CD4-positive, alpha-beta T cell treated with Interleukin-6 for 4 hours (primary cell): ENCODE measurements at places on chromosomes 5 and 9.

GRCh38 chr9:97535771-97536170, 34.3 kb downstream of the TMOD1 start:
- no peak for DNase-seq

GRCh38 chr9:109733690-109734089, 46.3 kb upstream of the PALM2AKAP2 start:
- no peak for DNase-seq

- no peak for DNase-seq
Measured at GRCh38 chr5:58987193-58987592, 404.3 kb downstream of the RAB3C start.

GRCh38 chr9:119002491-119002890, 366.7 kb downstream of the BRINP1 start:
- DNase-seq, result no peak

DNA sequence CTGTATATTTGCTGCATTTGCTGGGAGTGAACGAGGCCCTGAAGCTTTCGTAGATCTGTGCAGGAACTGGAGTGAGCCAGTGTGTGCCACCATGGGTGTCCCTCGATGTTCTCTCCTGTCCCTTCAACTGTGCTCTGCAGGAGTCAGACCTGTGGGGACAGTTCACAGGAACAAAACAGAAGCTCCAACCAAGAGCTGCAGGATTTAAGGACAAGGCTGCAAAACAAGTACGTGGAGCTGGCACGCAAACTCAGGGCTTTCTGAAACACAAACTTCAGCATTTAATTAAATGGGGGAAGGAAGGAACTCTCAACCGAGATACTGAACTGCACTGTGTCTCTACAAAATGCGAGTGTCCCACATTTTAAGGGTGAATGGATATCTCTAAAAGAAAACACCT, 24.2 kb downstream of the BASP1 start:
- no peak for DNase-seq

DNA sequence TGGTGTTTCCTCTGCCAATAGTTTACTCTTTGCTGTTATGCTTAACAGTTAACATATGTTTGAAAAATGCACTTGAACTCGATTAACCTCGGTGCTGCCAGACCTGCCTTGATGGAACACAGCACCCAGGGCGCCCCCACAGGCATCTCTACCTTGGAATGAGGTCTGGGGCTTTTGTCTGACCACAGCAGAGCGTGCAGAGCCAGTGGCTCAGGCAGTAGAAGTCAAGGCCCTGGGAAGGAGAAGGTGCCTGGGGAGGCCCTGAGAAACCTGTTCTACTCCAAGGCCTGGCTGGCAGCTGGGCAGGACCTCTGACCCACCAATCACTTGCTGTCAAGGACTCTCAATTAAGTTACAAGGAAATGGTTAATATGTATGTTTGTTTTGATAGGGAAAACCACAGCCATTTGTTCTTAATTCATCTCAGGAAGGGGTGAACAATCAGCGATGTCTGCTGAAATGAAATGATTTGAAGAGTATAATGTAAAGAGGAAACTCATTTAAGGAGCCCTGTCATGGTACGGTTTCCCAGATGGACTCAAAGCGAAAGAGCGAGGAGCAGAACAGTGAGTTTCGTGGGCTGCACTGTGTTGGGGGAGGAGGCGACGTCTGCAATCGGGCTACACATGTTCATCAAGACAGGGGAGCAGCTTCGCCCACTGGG, 21.9 kb downstream of the MACROH2A1 start:
- no peak for DNase-seq

GRCh38 chr5:17810734-17811133, 176.5 kb downstream of the TAF11L14 start:
- DNase-seq, result no peak

DNA sequence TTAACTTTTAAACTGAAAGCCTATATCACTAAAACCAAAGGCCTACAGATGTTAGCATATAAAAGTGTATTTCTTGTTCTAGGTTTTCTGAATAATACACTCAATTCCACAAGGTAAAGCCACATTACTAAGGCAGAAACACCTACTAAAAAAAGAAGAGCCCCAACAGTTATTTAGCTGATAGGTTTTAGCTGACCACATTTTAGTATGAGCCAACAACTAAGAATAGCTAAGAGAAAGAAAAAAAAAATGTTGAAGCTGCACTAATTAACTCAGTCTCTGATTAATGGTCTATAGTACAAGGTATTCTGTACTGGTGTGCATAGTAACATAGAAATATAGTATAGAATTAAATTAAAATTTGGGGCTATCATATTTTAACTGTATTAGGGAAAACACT, 23.5 kb downstream of the ZFR start:
- DNase-seq, result no peak

DNA sequence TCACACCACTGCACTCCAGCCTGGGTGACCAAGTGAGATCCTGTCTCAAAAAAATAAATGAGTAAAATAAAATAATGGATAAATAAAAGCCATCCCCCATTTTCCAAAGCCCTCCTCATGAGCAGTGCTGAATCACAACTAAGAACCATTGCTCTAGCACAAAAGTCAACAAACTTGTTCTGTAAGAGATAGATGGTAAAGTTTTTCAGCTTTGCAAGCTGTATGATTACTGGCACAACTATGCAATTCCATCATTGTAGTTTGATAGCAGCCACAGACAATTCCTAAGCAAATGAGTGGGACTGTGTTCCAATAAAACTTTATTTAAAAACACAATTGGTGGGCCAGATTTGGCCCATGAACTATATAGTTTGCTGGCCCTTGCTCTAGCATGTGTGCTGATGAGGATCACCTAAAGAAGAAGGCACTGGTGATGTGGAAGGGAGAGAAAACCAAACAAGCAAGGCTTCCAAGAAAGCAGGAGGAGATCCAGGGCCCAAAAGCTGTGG, 64.6 kb downstream of the NEURL1B start:
- no peak for DNase-seq

- no peak for DNase-seq
Measured at GRCh38 chr5:103938146-103938695, 375.6 kb upstream of the NUDT12 start.

- DNase-seq, result no peak
Measured at GRCh38 chr9:133634081-133634691, 2.0 kb upstream of the DBH start.

GRCh38 chr5:136192526-136193321, at the start of gene SMIM32:
SMIM32 (minus strand) TSS chr5:136193162; CDS start chr5:136192524, 638 bp downstream.
- no peak for DNase-seq

- no peak for DNase-seq
Measured at GRCh38 chr5:173498286-173498685, 118.2 kb downstream of the BOD1 start.

GRCh38 chr5:128318691-128319090, 219.4 kb downstream of the FBN2 start:
- DNase-seq, result no peak

DNA sequence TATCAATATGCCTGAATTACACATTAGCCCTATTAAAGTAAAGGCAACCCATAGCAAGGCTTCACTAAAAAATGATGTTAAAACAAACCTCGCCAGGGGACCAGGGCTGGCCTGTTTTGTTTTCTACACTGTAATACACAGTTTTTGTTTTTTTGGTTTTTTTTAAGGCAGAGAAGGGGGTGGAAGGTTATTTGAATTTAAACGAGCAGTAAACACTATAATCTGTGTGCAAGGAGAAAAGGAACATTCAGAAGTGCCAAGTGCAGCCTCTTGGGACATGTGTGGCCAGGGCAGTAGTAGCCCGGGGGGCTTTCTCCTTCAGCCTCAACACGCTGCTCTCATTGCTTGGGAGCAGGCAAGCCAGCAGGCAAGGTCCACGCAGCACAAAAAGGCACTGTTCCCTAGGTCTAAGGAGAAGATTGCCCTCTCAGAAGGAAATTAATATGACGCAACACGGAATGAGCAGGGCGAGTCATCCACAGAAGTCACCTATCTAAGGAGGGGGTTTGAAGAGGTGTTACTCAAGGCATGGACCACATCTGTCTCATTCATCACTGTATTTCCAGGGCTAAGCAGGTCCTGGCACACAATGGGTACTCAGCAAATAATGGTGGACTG, 16.2 kb downstream of the SIL1 start:
- no peak for DNase-seq

- DNase-seq, result no peak
Measured at GRCh38 chr9:128163027-128163515, 3.0 kb downstream of the BBLN start.

GRCh38 chr9:33851301-33851700, 34.3 kb downstream of the UBE2R2 start:
- DNase-seq, result no peak
